ENCODE measurements at places on chromosomes 5 and 9. TPM values are rescaled to one million over a fixed set of nuclear protein-coding genes. Genes with fewer than 3 reads are reported as not detected.

PCDHA11 gene
- total RNA-seq = 0.14 TPM

TMEM232 gene
- total RNA-seq = 2.5 TPM

SEMA4D gene
- 14.1 TPM for total RNA-seq

- no peak for DNase-seq
Observed at GRCh38 chr5:166713295-166713694, 1578.2 kb upstream of the WWC1 start.

DNA sequence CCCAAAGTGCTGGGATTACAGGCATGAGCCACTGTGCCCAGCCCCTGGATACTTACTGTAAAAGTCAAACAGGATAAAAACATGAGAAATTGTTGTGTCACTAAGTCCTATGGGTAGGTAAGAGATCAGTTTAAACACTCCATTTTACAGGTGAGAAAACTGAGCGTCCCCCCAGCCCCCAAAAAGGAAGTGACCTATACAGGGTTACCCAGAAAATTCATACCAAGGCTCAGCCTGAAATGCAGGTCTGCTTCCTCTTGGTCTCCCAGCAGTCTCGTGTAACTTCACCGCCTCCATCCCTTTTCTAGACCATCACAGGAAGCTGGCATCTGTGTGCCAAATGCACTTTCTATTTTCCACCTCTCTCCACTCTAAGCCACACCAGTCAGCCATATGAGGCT, 57.2 kb downstream of the TMOD1 start:
- no peak for DNase-seq

DNA sequence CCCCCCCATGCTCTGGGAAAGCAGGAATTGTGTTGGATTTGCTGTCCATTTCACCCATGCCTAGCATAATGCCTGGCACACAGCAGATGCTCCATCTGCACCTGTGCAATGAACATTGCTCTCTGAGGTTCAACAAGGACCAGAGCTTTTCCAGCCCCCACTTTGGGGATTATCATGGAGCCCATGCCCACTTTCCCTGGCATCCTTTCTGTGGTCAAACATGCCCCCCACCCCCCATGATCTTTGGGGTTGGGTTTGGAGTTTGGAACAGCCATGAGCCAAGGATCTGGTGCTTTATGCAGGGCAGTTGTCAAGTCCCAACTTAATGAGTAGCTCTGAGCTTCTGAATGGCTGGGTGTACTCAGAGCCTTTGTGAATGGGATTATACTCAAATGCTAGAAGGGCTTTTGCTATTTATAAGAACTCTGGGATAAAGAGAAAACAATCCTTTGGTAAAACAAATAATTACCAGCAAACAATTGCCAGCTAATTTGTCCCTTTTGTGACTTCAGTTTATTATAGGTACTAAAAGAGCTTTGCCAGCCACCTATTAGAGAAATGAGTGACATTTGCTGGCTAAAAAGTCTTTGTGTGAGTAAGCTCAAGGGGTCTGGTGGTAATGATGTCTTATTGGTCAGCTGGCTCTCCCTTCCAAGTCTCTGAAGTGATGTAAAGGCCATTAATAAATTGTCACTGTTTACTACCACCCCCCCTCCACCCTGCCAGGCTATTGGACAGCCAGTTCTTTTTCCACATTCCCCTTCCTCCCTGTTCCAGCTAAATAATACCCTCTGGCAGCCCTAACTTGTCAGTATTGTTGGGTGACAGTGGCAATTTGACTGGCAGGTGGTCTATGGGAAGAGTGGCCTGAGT, 182.3 kb downstream of the MACROH2A1 start:
- DNase-seq = peak; percentile 6

- no peak for DNase-seq
Observed at GRCh38 chr5:143646961-143647360, 165.0 kb upstream of the HMHB1 start.

DNA sequence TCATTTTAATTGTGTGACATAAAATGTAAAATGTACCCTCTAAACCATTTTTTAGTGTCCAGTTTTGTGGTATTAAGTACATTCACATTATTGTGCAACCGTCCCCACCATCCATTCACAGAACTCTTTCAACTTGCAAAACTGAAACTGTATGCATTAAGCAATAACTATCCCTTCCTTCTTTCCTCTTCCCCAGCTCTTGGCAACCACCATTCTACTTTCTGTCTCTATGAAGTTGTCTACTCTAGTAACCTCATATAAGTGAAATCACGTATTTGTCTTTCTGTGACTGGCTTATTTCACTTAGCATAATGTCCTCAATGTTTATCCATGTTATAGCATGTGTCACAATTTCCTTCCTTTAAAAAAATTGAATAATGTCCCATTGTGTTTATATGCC, 142.4 kb downstream of the C9orf152 start:
- DNase-seq = no peak

DNA sequence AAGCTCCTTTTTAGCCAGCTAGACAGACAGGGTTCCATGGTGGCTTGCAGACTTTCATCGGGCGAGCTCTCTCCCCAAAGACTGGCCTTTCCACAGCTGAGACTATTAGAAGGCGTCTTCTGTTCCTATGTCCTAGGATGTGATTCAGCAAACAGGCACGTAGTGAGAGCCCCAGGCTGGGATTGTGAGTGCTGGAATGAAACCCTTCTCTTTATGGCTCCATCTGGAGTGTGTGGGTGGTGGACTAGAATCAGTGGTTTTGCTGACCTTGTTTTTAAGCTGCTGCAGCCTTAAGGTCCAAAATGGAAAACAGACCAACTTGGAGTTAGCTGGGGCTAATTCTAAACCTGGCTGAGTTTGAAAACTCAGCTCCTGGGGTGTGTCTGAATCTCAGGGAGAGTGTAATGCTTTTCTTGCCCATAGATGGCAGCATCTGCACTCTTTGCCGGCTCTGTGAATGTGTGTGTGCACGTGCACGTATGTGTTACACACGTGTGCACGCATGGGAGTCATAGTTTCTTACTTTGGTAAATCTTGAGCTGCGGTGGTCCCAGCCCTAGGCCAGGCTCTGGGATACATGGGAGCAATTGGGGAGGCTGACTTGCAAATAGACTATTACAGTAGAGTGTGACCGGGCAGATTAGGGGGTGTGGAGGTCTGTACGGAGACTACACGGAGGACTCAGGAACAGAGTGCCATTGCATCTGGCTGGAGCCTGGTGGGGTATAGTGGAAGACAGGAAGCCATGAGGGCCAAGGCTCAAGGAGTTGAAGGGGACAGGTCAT, 10.7 kb downstream of the GSN start:
- peak; percentile 88 for DNase-seq

- DNase-seq = peak; percentile 95
Observed at GRCh38 chr5:172714491-172715420, 56.2 kb downstream of the DUSP1 start.

GRCh38 chr5:2886531-2886930, 135.1 kb upstream of the IRX2 start:
- no peak for DNase-seq

All from posterior vena cava (tissue), 2 donors.